ENCODE measurements at places on chromosomes 7 and 10.

- no peak for DNase-seq
Observed at GRCh38 chr7:112580717-112581435, 100.1 kb downstream of the LSMEM1 start.

DNA sequence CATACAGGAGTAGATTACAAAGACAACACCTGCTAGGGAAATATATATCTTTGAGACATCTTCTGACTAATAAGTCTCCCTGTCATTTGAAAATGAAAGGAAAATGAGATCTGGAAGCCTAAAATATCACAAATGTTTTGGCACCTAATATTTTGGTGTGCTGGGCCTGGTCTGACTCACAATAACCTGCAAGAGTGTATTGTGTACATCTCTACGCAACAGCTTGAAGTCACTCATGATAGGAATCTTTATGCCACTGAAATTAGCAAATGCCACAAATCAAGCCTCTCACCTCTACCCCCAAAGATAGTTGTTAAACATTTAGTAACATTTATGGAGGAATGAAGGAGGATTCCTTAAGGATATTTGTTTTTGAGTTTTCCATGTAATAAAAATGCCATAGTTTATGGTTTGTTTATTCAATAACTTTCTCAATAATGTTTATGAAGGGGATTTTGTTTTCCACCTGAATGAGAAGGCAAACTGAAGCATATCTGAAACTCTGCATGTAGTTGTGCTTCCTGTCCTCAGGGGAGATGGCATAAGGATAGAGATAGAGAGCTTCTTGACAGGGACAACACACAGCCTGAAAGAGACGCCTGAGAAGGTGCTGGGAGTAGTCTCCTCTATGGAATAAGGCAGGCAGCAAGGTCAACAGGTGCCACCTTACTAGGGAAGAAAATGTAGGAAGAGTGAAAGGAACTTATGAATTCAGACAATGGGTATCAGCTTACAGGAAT is 197.4 kb downstream of the AHR start:
- no peak for DNase-seq

- no peak for DNase-seq
Observed at GRCh38 chr7:147524726-147525250, 1065.8 kb upstream of the C7orf33 start.

GRCh38 chr10:118047157-118047719 is 497 bp upstream of the RAB11FIP2 start:
- DNase-seq = no peak

GRCh38 chr7:87001214-87001613 is 58.2 kb downstream of the ELAPOR2 start:
- DNase-seq = no peak

DNA sequence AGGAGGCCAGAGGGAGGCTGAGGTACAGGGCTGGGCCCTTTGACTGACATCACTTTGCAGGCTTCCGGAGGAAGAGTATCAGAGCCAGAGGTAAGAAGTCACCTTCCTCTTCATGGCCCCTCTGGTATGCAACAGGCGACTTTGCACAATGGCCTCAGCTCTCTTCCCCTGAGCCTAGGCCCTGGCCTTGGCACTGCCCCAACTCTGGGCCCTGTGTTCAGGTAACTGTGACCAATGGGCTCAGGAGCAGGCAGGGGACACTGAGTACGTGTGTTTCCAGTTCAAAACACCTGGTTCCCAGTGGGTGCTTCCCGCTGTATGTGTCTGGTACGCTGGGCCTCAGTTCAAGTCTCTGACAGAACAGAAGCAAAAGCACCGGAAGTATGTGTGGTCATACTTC is 12.1 kb upstream of the PAX2 start:
- no peak for DNase-seq

DNA sequence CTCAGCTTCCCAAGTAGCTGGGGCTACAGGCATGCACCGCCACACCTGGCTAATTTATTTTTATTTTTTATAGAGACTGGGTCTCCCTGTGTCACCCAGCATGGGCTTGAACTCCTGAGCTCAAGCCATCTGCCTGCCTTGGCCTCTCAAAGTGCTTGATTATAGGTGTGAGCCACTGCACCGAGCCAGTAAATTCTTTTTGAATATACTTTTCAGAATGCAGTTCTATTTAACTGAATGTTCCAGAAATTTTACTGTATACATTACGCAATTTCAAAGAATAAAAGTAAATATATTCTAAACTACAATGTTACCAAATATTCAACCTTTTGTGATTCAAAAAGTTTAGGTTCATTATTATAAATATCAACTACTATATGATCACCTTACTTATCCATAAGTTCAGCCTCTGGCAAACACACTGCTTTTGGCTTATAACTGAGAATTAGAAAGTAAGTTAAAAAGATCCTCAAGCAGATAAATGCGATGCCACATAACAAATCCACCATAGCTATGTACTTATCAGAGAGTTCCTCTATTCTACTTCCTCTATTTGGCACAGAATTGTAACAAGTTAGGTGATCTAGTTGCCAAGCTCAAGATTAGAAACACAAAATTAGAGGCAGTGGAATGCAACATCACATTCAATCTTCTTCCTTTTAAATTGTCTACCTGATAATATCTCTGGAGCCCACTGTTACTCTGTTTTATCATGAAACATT is 118.2 kb downstream of the ANK3 start:
- no peak for DNase-seq

DNA sequence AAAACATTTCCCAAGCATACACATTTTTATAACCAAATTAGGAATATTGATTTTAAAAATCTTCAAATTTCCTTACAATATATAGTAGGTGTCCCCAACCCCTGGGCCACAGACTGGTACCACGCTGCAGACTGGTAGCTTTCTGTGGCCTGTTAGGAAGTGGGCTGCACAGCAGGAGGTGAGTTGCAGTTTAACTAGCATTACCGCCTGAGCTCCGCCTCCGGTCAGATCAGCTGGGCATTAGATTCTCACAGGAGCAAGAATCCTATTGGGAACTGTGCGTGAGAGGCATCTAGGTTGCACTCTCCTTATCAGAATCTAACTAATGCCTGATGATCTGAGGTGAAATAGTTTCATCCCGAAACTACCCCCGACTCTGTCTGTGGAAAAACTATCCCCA is 62.1 kb downstream of the ZWINT start:
- DNase-seq = no peak

DNA sequence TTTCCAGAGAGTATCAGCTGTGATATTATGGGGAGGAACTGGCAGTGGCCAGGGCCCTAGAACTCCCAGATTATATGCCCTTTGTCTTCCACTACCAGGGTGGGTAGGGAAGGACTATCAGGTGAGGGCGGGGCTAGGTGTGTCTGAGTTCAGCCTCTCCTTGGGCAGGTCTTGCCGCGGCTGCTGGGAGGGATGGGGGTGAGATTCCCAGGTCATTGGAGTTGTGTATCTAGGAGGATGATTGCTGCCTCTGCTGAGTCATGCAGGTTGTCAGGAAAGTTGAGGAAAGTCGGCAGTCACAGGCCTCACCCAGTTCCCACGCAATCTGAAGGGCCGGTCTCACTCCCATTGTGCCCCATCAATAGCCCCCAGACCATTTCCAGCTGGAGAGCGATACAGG is 185.2 kb downstream of the DKK1 start:
- DNase-seq = no peak

DNA sequence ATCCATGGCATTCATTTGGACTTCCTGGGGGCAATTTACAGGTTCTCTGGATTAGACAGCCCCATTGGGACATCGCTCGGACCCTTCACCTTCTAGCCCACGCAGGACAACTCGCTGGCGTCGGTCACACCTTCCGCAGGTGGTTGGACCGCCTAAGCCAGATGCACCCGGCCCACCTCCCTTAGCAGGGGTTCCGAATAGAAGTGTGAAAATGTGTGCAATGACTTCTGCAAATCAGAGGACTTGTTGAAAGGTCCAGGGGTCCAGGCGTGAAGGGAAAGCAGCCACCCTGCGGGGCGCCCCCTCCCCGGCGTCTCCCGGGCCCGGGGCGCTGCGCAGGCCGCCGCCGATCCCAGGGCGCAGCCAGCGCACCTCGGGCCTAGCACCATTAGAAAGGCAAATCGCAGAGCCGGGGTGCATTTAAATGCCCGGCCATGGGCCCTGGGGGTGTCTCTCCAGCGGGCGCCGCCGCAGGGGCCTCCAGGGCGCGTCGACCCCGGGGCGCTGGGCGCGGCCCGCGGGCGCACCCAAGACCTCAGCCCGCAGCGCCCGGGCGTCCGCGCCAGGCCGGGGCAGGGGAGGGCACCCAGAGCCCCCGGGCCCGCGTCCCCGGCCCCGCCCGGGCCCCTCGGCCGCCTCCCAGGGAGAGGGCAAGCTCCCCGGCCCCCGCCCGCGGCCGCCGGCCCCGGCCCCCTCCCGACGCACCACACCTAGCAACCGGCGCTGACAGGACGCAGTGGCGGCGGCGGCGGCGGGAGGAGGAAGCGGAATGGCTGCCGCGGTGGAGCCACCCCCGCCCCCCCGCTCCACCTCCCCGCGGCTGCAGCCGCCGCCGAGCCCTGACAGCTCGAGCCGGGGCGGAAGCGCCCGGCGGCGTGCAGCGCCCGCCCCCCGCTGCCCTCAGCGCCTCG is 1.2 kb downstream of the JAZF1 start:
- peak; percentile 41 for DNase-seq

- DNase-seq = no peak
Observed at GRCh38 chr7:24318326-24318725, 34.3 kb downstream of the NPY start.

- no peak for DNase-seq
Observed at GRCh38 chr7:93025389-93025788, 92.4 kb downstream of the SAMD9 start.

- no peak for DNase-seq
Observed at GRCh38 chr10:3902054-3902808, 117.2 kb upstream of the KLF6 start.

- no peak for DNase-seq
Observed at GRCh38 chr10:105514106-105514505, 873.0 kb downstream of the SORCS3 start.

- no peak for DNase-seq
Observed at GRCh38 chr7:75531359-75531821, 39.3 kb downstream of the SPDYE5 start.

DNA sequence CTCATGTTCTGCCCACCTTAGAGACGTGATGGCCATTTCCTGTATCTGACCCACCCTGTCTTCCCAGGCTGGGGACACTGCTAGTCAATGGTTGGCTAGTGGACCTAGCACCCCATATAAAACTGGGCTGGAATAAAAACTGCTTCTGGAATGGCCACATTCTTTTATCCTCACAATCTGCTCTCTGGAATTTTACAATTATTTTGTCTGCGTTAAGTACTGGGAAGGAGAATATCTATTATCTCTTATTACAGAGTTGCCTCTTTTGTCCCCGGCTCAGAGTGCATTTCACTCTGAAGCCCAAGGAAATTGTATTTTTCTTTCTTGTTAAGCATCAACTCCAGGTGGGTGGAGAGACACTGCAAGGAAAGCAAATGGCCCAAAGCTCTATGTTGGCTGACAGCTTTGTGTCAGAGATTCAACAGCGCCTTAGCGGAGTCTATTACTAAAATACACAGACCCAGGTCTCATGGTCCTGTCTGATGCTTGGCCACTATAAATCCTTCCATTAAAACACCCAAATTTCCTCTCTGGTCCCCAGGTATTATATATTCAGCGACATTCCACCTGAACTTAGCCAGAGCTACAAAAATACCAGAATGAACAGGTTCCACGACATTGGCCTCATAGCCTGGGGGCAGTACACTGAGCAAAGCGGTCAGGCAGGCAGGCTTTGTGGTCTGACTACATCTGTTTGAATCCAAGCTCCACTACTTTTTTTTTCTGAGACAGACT is 121.7 kb downstream of the PRPF18 start:
- no peak for DNase-seq

DNA sequence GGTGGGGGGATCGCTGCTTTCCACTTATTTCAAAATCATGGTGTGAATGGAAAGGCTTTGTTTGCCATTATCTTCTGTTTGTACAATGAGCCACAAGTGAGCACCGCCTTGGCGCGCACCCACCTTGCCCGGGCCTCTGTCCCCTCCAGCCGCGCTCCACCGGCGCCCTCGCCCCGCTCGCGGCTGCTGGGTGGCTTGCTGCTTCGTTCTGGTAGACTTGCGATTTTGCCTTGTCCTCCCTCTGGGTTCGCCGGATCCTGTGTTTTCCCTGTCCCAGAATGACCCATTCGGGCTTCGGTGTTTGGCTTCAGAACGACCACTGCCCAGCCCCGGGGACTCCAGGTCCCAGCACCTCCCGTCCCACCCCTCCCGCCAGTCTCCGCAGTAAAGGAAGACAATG is 273.0 kb upstream of the BMPER start:
- no peak for DNase-seq

GRCh38 chr7:113799896-113800295 is 118.9 kb downstream of the PPP1R3A start:
- DNase-seq = no peak

- no peak for DNase-seq
Observed at GRCh38 chr10:75245354-75246250, 9.8 kb upstream of the COMTD1 start.

DNA sequence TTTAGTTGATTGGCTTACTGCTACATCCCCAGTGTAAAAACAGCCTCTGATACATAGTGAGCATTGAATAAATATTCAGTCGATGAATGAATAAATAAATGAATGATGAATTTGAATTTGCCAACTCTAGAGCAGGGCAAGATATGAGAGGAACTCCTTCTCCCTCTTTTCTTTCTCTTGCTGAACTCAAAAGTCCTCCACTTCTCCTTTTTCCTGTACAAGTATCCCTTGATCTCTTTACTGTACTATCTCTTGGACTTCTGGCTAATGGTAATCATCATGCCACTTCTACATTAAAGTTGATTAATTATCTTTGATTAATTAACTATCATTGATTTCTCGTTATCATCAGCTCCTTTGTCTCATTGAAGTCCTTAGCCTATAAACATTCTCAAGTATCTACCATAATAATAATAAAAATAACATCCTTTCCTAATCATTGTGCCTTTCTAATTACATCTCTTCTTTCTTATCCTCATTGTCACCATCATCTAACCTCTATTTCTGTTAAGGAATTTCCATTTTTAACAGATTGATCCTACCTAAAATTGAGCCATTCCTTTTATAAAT is 10.6 kb downstream of the CPED1 start:
- no peak for DNase-seq

GRCh38 chr7:151038951-151039849 is 9.1 kb upstream of the ASIC3 start:
- no peak for DNase-seq

GRCh38 chr7:7014827-7015595 is 167.3 kb upstream of the C1GALT1 start:
- DNase-seq = no peak

- peak; percentile 18 for DNase-seq
Observed at GRCh38 chr7:134750083-134751062, 29.1 kb upstream of the CALD1 start.

GRCh38 chr10:93716766-93717165 is 14.4 kb upstream of the FRA10AC1 start:
- DNase-seq = no peak

GRCh38 chr7:19016140-19016539 is 101.3 kb downstream of the TWIST1 start:
- DNase-seq = no peak

- DNase-seq = no peak
Observed at GRCh38 chr7:12370249-12370648, 33.4 kb downstream of the VWDE start.

GRCh38 chr7:157228864-157229422 is 90.2 kb downstream of the UBE3C start:
- no peak for DNase-seq

- no peak for DNase-seq
Observed at GRCh38 chr7:66933469-66933868, 12.4 kb downstream of the TMEM248 start.

GRCh38 chr7:81688622-81689411 is 81.0 kb downstream of the HGF start:
- DNase-seq = no peak

All from stimulated activated CD8-positive, alpha-beta memory T cell treated with anti-CD3 and anti-CD28 coated beads, Interleukin-4, amount 100 ng/mL, for 1 hour (primary cell).